Lower lobe of right lung (tissue), 2 donors: ENCODE measurements at places on chromosomes 3 and 15. TPM values are rescaled to one million over a fixed set of nuclear protein-coding genes. Genes with fewer than 3 reads are reported as not detected.
A peak's percentile ranks its signal among the peaks of the same experiment; 100 is the strongest.

RFTN1 gene
- 58.2 TPM for total RNA-seq

ZNF717 gene
- 12.3 TPM for total RNA-seq

ZFAND6 gene
- 76.7 TPM for total RNA-seq

LMOD3 gene
- 0.12 TPM for total RNA-seq

DNA sequence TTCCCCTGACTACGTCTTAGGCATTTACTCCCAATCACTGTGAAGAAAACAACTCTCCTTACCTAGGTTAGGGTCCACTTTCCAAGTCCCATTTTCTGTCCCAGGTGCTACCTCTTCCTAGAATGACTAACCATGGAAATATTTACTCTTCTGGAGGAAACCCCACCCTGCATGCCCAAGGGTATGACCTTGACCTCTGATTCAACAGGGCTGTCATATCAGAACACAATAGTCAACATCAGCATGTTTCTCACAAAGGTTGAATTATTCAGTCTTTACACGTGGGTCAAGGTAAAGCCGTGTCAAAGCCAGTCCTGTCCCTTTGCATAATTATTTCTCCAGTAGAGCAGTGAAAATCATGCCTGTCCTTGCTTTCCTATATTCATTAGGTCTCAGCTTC lies 4.3 kb upstream of the FRMD5 start:
- DNase-seq, result no peak

- no peak for DNase-seq
Observed at GRCh38 chr15:87962428-87962827, 294.1 kb downstream of the NTRK3 start.

DNA sequence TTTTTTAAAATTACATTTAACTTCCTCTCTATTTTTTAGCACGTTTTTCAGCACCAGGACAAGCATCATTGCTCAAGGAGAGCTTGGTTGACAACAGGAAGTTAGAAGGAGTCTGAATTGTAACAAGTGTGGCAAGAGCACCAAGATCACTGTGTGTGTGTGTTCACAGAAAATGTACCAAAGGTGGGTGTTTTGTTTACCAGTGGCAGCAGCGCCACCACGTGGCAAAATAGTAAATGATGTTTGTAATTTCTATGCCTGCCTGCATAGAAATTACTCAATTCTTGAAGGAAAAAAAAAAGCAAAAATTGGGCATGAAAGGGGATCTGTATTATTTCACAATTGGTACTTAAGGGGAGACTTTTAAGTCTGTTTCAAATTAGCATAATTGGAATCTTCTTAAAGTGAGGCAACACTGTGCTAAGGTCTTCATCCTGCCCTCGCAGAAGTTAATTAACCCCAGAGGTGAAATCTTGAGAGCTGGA lies 7.4 kb upstream of the U2SURP start:
- DNase-seq, result peak; percentile 65

DNA sequence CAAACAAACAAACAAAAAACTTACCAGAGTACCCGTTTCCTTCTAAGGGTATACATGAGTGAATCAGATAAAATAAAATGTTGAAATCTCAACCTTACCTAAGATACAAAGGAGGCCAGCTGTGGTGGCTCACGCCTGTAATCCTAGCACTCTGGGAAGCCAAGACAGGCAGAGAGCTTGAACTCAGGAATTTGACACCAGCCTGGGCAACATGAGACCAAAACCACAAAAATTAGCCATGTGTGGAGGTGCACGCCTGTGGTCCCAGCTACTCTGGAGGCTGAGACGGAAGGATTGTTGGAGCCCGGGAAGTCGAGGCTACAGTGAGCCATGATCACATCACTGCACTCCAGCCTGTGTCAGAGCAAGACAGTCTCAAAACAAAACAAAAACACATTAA lies 11.0 kb upstream of the FAM219B start:
- DNase-seq, result no peak

DNA sequence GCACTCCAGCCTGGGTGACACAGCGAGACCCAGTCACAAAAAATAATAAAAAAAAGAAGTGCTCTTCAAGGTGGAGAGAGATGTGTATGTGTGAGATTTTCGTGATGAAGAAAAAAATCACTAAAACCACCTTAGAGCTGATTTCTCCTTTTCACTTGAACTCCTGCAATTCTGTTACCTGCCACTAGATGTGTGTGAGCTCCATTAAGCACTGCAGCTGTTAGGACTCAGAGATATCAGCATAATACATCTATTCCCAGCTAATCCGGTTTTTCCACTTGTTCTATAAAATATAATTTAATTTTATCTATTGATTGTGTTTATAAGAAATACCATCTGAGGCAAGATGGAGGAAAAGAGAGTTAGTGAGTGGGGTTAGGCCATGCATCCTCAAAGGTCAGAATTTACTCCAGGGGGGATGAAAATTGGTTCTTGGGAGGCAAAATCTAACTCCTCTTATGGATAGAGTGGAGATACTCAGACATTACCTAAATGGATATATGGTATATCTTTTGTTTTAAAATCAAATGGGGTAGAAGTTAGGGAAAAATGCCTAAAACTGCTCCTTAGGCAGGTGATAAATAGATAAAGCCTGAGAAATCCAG lies 152.7 kb downstream of the IL20RB start:
- no peak for DNase-seq

DNA sequence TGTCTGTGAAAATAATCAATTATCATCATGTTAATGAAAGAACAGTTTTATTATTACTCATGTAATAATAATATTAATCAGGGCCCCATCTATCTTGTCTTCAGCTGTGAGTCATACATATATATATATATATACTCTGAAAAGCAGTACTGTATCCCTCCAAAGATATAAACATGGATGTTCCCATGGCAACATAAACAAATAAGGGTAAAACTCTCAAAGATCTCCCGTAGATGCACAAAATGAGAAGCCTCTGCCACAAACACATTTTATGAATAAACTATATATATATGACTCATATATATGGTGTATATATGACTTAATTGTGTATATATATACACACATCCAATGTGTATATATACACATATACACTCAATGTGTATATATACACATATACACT lies 163.8 kb upstream of the ARHGEF26 start:
- DNase-seq, result no peak
